ENCODE measurements at places on chromosomes 11 and 22.

- DNase-seq: peak; percentile 22
Measured at GRCh38 chr22:25083807-25084200, 115.9 kb upstream of the CRYBB3 start.

DNA sequence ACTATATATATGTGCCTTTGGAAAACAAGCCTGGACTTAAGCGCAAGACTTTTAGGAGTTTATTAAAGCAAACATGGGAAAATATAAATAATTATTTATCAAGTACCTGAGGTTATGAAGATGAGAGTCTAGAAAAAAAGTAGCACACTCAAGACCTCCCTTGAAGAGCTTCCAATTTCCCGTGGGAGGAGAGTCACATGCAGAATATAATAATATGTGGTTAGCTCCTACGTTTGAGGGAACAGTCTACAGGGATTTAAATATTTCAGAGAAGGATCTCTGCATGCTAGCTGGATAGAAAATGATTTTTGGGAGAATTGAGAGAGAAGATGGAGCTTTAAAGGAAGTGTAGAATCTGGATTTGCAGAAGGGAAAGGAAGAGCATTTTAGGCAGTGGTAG is 183.8 kb downstream of the SWAP70 start:
- no peak for DNase-seq

DNA sequence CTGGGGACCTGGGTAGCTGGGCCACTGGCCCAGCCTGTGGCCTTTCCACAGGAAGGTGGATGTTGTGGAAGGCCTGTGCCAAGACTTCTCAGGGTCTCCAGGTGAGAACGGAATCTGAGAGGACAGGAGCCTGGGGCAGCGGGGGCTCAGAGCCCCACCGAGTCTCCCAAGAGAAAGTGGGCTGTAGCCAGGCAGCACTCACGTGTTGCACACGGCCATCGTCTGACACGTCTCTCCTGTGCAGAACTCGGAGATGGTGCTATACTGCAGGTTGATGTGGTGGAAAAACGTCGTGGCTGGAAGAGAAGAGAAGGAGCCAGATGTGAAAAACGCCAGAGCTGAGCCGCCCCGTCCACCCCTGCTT is 6.4 kb downstream of the MOB2 start:
- no peak for DNase-seq

GRCh38 chr22:41915035-41915785 is at the start of gene SHISA8:
Gene SHISA8 (minus strand): TSS chr22:41915074. CDS start chr22:41914667, 407 bp downstream.
- DNase-seq: peak; percentile 54

DNA sequence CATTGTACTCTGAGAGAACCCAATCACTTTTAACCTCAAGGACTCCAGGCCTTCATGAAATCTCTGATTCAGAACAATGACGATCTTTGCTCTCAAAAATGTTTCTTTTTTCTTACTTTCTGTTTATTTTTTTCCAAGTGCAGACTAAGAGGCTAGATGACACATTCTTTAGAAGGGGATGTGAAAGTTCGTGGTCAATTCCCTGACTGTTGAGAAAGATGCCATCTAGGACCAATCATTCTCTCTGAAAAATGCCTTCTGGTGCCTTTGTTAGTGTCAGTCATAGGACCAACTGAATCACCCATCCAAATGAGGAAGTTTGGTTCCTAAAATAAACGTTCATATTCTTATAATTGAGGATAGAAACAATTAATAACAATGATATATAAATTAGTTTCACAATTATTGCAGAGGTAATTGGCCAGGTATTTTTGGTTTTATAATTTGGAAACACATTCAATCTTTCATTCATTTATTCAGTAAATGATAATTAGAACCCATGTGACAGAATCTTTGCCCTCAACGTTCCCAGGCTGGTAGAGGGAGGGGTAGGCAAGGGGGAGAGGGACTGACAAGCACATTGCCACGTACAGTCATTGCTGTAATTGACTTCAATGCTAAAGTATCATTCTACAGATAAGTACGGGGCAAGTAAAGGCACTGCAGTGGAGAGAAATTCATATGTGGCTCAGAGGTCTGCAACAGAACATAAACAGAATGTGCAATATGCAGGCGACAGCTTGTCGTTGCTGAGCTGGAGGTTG is 333.4 kb upstream of the MPPED2 start:
- no peak for DNase-seq

DNA sequence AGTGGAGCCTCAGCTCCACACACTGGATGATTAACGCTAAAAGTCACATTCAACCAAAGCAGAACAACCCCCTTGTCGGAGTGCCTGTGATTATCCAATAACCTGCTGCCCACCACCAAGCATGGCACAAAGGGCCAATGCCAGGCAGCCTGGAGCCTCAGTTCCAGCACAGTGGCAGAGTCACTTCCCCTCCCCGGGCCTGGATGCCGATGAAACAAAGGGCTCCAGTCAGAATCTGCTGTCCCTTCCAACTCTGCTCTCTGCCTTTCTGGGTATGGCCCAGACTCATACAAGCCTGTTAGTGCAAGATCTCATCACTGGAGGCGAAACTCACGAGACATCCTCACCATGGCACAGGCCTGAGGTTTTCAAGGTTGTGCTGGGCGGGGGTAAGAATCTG is 52.1 kb downstream of the CLTCL1 start:
- no peak for DNase-seq

GRCh38 chr22:28051091-28051786 is 132.2 kb upstream of the PITPNB start:
- DNase-seq: no peak

DNA sequence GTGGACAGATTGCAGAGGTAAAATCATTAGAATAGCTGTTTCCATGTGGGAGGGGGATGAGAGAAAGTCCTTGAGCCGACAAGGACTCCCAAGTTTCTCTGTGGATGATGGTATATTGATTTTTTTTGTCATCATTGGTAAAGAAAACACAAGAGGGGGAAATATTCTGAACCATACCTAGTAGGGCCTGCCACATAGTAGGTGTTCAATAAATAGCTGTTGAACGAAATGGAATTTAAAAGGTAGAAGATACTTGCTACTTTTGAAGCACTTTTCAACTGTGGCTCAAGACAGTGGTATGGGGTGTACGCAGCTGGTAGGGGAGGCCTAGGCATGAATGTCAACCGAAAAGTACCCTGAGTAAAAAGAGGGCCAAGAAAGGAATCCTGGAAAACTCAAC is 2.1 kb downstream of the CAVIN3 start:
- DNase-seq: no peak

DNA sequence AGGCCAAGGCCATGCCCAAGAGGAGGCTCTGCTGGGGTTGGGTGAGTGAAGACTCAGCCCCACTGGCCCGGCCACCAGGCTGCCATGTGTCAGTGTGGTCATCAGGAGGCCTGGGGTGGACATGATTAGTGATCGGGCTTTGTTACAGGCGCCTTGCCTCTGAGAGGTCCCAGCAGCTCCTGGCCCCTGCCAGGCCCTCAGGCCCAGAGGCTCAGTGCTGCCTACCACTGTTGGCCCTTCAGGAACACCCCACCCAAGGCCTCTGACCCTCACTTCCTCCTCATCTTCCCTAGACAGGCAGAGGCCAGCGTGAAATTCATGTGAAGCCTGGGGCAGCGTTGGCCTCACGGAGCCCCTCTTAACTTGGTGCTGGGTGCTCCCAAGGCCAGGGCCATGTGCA is 2.2 kb downstream of the MRPL23 start:
- DNase-seq: no peak

GRCh38 chr11:12762278-12762677 is 88.1 kb downstream of the TEAD1 start:
- DNase-seq: no peak

DNA sequence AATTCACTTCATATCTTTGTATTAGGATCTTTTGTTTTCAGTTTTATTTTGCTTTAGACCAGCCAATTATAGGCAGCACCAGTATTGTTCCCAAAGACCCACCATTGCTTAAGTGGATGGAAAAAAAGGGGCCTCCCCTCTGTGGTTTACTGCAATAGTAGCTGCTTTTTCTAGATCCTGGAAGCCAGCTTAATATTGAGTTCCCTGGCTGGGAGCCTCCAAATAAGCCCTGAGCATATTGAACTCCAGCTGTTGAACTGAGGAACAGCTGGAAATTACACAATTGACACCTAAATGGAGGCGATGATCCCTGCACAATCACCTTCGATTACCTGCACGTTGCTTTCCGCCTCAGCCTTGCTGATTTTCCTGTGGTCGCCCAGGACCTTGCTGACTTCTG is 576.0 kb downstream of the SOX6 start:
- DNase-seq: no peak

- DNase-seq: no peak
Measured at GRCh38 chr11:12009617-12010321, 1.3 kb upstream of the DKK3 start.

DNA sequence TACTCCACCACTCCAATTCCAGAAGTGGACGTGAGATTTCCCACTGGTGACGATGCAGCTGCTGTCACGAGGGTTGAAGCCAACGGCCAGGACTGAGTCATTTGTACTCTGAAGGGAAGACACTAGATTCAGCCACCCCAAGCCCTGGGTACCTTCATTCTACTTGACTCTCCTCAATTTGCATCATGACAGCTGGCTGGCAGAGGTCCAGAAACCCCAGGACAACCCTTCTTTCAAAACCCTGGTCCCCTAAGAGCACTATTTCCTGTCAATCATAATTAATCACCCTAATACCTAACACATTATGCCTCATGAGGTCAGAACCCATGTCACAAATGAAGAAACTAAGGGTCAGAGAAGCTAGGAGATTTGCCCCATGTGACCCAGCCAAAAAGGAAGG is 4.9 kb downstream of the EML3 start:
- DNase-seq: no peak

GRCh38 chr22:39574779-39575551 is 4.4 kb downstream of the CACNA1I start:
- DNase-seq: no peak

DNA sequence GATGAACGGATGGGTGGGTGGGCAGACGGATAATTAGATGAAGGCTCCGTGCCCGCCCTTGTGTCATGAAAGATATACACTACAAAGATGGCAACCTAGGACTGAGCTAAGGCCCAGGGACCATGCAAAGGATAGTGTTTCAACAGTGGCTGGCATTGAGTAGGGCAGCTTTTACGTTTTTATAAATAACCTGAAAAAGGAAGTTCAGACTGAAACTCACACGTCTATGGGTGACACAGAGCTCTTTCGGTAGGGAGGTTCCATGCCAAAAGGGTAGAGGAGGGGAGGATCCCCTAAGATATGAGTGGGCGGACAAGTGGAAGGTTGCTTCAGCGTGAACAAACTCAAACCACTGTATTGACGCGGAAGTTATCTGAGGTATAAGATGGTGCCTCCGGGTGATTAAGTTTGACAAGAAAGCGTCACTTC is 90.5 kb downstream of the UBASH3B start:
- DNase-seq: no peak

GRCh38 chr22:27113211-27113635 is 455.8 kb downstream of the MIAT start:
- DNase-seq: no peak

GRCh38 chr11:103546236-103546635 is 437.0 kb downstream of the DYNC2H1 start:
- no peak for DNase-seq

DNA sequence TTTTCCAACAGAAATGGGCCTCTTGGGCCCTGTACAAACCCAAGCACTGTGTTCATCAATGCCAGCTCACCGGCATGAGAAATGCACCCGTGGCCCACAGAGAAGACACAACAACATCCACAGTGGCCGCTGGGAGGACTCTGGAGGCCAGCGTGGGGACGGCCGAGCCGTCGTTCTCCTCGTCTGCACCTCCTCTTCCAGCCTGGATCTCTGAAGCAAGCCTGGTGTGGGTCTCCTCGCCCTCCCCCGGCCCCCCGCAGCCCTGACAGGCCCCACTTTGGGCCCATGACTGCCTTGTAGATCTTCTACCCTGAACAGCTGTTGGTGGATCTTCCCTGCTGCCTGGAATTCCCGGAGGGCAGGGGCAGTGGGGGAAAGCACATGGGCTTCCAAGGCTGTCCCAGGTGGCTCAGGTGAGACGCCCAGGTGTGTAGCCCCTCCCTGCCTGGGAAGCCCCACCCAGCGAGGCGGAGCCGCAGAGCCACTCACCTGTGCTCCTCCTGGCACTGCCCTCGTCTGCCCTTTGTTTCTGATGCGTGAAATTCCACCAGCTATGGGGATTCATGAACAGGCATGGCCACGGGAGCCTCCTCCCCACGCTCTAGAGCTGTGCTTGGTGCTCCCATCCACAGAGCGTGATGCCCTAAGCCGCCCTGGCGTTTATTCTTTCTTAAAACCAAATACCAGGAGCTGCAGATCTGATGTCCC is 225.9 kb downstream of the BRD1 start:
- DNase-seq: no peak

DNA sequence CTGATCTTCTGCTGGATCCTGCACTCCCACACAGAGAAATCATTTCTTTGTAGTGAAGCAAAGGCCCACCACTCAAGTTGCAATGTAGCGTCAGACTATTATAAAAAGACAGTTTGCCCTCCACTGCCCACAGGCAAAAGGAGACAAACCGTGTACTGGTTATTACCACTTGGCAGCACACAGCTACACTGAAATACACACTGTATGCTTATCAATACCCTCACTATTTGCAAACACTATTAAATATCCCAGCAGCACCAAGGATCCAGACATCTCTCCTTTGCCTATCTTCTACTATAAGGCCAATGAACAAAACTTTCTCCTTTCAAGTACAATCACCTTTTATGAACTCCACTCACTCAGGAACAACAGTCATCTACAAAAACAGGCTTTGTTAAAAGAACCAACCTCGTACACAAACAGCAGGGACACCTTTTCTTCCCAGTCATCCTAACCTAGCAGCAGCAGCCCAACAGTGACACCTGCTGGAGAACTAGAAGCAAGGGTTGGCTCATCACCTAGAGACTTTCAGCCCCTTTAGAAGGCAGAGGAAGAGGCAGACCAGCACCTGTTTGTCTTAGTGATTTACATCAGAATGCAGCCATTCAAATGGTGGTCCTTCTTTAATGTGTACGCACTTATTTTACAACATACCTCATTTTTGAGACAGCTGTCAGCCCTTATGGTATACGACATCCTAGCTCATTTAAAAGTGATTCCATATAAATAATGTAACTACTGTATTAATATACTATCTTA is 56.1 kb downstream of the AMBRA1 start:
- peak; percentile 43 for DNase-seq

- no peak for DNase-seq
Measured at GRCh38 chr11:112418438-112418837, 157.8 kb upstream of the PLET1 start.

- DNase-seq: peak; percentile 30
Measured at GRCh38 chr22:29202212-29203192, 3.2 kb upstream of the EMID1 start.

DNA sequence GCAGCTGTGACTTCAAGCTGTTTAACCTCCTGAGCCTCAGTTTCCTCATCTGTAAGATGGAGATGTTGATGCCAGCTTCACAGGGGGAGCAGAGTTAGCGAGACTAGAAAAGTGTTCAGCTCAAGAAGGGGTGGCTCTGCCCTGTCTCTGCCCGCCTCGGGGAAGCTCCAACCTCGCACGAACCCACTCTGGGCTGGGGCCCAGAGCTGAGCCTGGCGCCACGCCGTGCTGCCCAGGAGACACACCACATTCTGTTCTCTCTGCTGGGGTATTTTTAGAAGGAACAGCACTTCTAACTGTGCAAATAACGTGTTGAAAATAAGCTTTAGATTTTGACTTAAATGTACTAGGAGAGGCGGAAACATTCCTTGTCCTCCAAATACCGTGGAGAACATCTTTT is 74.1 kb downstream of the PHF21B start:
- DNase-seq: no peak

- no peak for DNase-seq
Measured at GRCh38 chr22:48245196-48245485, 1482.7 kb downstream of the TBC1D22A start.

- DNase-seq: no peak
Measured at GRCh38 chr11:66888282-66888681, 31.4 kb downstream of the LRFN4 start.

- DNase-seq: no peak
Measured at GRCh38 chr11:111077530-111078322, 167.8 kb upstream of the POU2AF2 start.

Measured in NCI-H1092 (cell line).